ENCODE measurements at places on chromosomes 13 and 19. TPM values are rescaled to one million over a fixed set of nuclear protein-coding genes. Genes with fewer than 3 reads are reported as not detected.

The MEIOSIN gene
- total RNA-seq, result not detected

The CGB3 gene
- total RNA-seq, result 3.6 TPM

The CEACAM21 gene
- total RNA-seq, result 2.4 TPM

The HSPB6 gene
- total RNA-seq, result 1.2 TPM

The PET100 gene
- total RNA-seq, result 94.1 TPM

The SHANK1 gene
- total RNA-seq, result not detected

- no peaks in the 10 kb centered on the region for H3K27me3 ChIP-seq
- H3K4me1 ChIP-seq, result no peaks in the 10 kb centered on the region
- no peak overlapping the region for H3K27ac ChIP-seq
- H3K4me3 ChIP-seq, result no peak overlapping the region
Measured at GRCh38 chr19:3769494-3769893, 2.5 kb downstream of the RAX2 start.

DNA sequence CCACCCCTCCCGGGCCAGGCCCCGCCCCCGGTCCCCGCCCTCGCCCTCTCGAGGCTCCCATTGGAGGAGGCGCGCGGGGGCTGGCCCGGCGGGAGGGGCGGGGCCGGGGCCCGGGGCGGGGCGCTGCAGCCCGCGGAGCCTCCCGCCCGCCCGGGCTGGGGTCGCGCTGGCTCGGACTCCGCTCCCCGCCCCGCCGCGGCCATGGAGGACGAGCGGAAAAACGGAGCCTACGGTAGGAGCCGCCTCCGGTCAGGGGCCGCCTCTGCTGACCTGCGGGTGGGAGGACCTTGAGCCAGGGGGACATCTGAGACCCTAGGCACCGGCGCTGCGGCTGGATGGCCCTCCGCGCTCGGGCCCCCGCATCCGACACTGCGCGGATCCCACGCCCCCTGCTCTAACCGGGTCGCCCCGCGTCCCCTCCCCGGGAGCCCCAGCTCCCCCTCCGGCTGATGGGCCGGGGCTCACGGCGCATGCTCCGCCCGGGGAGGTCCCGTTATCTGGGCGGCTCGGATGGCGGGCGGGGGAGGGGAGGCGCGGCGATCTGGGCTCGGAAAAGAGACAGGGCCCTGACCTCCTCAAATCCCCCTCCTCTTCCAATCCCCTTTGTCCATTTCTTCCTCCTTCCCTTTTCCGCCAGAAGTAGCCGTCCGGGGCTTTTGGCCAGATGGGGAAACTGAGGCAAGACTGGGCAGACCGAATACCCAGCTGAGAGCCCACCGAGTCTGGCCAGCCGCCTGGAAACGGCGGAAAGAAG lies 15.4 kb upstream of the AP1M2 start:
- no peaks in the 10 kb centered on the region for H3K36me3 ChIP-seq
- H3K4me1 ChIP-seq, result peaks cover 19% of the 10 kb centered on the region
- peaks cover 5% of the 10 kb centered on the region for H3K27me3 ChIP-seq

- peaks cover 40% of the 10 kb centered on the region for H3K27me3 ChIP-seq
- H3K4me1 ChIP-seq, result peaks cover 20% of the 10 kb centered on the region
- H3K36me3 ChIP-seq, result no peaks in the 10 kb centered on the region
- no peak overlapping the region for H3K27ac ChIP-seq
- H3K4me3 ChIP-seq, result no peak overlapping the region
- DNase-seq, result peak; percentile 27
Measured at GRCh38 chr13:45847554-45848224, 3.9 kb downstream of the SIAH3 start.

GRCh38 chr13:23160638-23161480 lies 19.9 kb upstream of the SGCG start:
- H3K27me3 ChIP-seq, result peaks cover 6% of the 10 kb centered on the region
- no peak overlapping the region for H3K27ac ChIP-seq
- no peaks in the 10 kb centered on the region for H3K36me3 ChIP-seq
- H3K4me3 ChIP-seq, result peak overlapping the region; percentile 42

GRCh38 chr13:98771838-98772611 lies 19.6 kb upstream of the SLC15A1 start:
- no peak overlapping the region for H3K4me3 ChIP-seq
- H3K27ac ChIP-seq, result no peak overlapping the region
- peaks cover 4% of the 10 kb centered on the region for H3K27me3 ChIP-seq
- DNase-seq, result no peak
- H3K4me1 ChIP-seq, result peaks cover 8% of the 10 kb centered on the region

DNA sequence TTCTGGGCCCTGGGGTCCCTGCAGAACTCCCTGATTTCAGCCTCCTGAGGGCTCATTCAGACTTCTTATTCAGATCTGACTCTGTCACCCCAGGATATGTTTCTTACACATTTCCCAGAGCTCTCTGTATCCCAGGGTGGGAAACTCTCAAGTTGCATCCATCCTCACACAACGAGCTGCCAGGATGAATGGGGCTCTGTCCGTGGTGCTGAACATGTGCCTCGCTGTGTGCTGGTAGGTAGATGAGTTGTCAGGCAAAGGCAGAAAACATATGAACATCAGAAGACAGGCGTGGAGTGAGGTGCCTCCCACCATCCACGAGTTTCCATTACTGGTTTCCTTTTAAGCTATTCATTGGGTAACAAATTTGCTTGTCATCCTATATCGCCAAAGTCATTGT lies 11.4 kb upstream of the IGFL1 start:
- peaks cover 38% of the 10 kb centered on the region for H3K27me3 ChIP-seq
- no peaks in the 10 kb centered on the region for H3K4me1 ChIP-seq
- no peaks in the 10 kb centered on the region for H3K36me3 ChIP-seq
- DNase-seq, result peak; percentile 25
- no peak overlapping the region for H3K27ac ChIP-seq

GRCh38 chr13:48110132-48110868 lies 15.4 kb upstream of the MED4 start:
- H3K27ac ChIP-seq, result no peak overlapping the region
- peaks cover 5% of the 10 kb centered on the region for H3K4me1 ChIP-seq
- H3K36me3 ChIP-seq, result no peaks in the 10 kb centered on the region
- peak overlapping the region; percentile 16 for H3K4me3 ChIP-seq
- H3K27me3 ChIP-seq, result no peaks in the 10 kb centered on the region

DNA sequence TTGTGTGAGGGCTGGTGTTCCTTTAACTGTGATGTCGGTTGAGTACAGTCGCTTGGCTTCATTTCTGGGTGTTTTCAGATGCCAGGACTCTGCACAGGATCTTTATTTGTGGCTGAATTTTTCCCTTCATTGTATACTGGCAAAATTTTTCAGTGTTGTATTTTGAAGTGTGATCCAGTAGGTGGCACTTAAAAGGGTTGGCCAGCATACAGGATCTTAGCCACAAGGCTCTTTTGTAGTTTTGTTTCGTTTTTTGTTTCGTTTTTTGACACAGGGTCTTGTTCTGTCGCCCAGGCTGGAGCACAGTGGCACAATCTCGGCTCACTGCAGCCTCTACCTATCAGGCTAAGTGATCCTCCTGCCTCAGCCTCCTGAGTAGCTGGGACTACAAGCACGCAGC lies 8.7 kb downstream of the FCAR start:
- H3K27ac ChIP-seq, result no peak overlapping the region
- no peaks in the 10 kb centered on the region for H3K4me1 ChIP-seq
- no peak overlapping the region for H3K4me3 ChIP-seq

GRCh38 chr13:91126806-91127205 lies 220.7 kb upstream of the MIR17HG start:
- H3K36me3 ChIP-seq, result no peaks in the 10 kb centered on the region
- no peak overlapping the region for H3K27ac ChIP-seq
- H3K27me3 ChIP-seq, result no peaks in the 10 kb centered on the region
- peak; percentile 36 for DNase-seq

All from astrocyte (in vitro differentiated cells and primary cell).